ENCODE measurements at places on chromosomes 6 and 20.

DNA sequence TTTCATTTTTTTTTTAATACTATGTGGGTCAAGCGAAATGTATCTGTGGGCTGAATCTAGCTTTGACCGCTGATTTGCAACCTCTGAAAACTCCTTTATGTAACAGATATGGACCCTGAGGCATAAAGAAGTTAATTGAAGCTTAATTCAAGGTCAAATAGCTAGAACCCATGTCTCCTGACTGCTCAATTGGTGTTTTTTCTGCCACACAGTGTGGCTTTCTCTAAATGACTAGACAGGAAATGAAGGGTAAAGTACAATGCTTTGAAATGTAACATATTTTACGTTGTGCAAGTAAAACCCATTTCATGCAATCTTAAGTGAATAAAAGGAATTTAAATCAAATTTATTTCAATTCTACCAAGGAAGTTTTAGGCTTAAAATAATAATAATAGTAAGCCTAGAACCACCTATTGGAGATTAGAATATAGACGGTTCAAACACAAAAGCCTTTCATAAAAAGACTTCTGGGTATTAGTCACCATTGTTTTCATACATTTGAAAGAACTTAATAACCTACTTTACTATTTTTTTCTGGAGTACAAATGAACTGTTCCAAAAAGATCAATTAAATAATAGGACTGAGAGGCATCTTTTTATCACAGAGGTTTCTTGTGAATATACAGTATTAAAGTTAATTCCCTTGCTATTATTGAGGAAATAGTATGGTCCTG is 279.8 kb downstream of the EPHA7 start:
- no peak for DNase-seq

DNA sequence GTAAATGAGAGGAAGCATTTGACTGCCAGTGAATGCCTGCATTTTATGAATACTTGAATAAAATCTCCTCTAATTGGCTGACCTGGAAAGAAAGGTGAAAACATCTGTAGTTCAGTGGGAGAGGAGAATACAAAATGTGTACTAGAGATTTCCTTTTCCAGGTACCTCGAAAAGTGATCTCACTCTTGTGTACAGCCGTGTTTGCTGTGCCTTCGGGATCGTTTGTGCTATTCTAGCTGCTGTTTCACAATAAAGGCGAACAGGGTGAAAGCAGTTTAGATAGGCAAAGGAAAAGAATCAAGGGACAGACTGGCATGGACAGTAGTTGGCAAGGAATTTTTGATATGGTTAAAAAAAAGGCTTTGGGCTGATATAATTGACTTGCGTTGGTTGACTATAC is 112.3 kb downstream of the ARID1B start:
- DNase-seq: no peak

DNA sequence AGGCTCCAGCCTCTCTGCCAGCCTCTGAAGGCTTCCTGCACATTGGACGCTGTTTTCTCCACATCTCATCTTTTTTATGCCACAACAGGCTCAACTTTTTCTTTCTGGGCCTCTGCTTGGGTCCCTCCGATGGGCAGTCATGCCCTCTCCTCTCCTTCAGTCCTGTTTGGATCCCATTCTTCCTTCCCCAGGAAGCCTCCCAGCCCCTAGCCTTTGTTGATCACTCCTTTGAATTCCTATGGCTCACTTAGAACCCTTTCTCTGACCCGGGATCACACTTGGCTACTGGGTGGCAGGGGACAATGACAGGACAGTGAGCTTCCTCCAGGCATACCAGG is 4.5 kb downstream of the SLA2 start:
- no peak for DNase-seq

GRCh38 chr6:169887529-169888140 is 136.2 kb downstream of the ERMARD start:
- no peak for DNase-seq
